Hematopoietic multipotent progenitor cell treated with erythropoietin and hydrocortisone succinate and interleukin-3 and kit ligand, for 6 days (in vitro differentiated cells): ENCODE measurements at places on chromosomes 7 and 10.

DNA sequence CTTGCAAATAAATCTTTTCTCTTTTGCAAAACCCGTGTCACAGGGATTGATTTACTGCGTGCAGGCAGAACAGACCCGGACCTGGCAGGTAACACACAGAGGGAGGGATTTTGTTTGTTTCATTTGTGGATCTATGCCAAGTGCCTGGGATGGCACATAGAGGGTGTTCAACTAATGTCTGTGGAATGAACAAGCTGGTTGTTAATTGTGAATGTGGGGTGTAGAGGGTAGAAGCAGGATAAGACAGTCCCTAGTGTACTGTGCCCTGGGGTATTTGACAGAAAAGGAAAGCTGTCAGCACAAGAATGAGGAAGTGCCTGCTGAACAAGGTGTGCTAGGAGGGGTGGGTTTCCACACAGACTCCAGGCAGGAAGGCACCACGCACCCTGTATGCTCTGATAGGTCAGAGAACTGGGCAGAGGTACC is 331.8 kb downstream of the CALN1 start:
- no peak for DNase-seq

- DNase-seq, result no peak
Measured at GRCh38 chr7:158283016-158283974, 304.3 kb downstream of the PTPRN2 start.

DNA sequence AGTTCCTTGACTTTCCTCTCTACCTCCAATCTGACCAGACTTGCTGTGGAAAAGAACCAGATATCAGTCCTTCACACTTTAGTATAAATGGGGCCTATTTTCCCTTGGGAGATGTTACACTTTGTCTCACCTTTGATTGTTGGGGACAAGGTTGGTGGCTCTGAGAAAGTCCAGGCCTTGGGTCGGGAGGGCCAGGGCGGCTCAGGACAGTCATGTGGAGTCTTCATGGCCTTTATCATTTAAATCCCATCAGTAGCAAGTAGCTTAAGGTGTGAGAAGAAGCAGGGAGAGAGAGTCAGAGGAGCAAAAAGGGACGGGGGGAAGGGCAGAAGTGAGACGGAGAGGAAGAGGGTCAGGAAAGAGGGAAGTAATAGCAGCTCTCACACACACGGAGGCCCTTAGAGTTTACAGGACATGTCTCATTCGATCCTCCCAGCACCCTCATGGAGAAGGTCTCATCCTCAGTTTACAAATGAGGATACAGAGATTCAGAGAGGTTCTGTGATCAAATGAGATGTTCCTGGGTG is 40.5 kb downstream of the TBATA start:
- peak; percentile 28 for DNase-seq

- DNase-seq, result peak; percentile 91
Measured at GRCh38 chr7:100563809-100564400, 9.8 kb downstream of the SAP25 start.

DNA sequence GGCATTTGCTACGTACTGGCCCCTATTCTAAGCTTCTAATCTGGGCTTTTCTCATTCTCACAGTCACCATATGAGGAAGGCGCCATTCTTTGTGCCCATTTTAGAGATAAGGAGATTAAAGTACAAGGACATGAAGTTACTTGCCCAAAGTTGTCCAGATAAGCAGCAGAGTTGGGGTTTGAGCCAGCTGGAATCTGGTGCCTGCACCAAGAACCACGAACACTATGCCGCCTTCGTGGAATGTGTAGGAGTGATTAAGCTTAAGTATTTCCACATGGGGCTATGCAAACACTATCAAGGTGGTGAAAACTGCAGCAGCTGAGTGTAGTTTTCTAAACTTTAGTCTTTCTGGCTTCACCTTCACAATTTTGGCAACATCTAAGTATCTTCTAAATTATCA is 342.7 kb upstream of the ETV1 start:
- no peak for DNase-seq

GRCh38 chr10:118505363-118505762 is 90.1 kb downstream of the PRLHR start:
- DNase-seq, result no peak

GRCh38 chr10:131018886-131019500 is 292.5 kb downstream of the TCERG1L start:
- no peak for DNase-seq

DNA sequence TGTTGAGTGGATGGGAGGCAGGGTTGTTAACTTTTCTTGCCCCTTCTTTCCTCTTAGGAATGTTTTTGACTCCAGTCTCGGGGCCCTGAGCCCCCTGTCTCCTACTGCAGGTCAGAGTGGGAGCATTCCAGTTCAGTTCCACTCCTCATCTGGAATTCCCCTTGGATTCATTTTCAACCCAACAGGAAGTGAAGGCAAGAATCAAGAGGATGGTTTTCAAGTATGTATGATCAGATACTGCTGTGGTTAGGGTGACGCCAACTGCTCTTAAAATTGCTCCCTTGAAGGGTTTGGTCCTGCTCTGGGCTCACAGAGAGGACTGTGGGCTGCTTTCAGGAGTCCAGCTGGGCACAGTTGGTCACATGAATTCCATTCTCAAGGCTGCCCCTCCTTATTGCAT is 22.0 kb downstream of the VWA2 start:
- peak; percentile 43 for DNase-seq

- DNase-seq, result no peak
Measured at GRCh38 chr7:134368851-134369544, 52.3 kb upstream of the SLC35B4 start.

DNA sequence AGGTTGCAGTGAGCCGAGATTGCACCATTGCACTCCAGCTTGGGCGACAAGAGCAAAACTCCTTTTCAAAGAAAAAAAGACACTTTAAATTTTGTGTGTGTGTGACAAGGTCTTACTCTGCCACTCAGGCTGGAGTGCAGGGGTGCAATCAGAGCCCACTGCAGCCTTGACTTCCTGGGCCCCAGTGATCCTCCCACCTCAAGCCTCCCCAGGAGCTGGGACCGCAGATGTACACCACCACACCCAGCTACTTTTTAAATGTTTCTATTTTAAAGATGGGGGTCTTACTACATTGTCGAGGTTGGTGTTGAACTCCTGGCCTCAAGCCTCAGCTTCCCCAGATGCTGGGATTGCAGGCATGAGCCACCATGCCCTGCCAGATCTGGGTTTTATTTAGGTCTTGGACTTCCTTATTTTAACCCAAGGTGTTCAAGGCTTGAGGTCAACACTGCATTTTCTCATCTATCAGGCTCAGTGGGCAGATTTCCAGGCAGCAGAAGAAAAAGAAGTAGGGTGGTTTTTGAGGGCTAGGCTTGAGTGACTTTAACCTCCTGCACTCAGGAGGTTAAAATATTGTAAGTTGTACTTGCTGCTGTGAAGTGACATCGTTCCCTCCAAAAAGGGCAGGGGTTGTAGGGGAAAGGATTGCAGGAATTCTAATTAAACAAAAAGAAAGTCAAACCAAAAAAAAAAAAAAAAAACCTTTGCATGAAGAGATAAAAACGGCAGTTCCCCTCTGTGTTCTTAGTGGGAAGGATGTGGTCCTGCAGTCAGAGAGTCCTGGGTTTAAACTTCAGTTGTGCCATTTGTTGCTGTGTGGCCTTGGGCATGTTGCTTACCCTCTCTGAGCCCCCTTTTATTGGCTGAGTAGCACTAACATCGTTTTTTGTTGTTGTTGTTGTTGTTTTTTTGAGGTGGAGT is 71.5 kb downstream of the CARD11 start:
- DNase-seq, result peak; percentile 27

- DNase-seq, result no peak
Measured at GRCh38 chr10:11866199-11866925, 43.2 kb downstream of the PROSER2 start.

- no peak for DNase-seq
Measured at GRCh38 chr7:157900556-157900955, 563.8 kb downstream of the DNAJB6 start.

GRCh38 chr10:110634527-110635209 is 9.5 kb upstream of the RBM20 start:
- DNase-seq, result no peak

DNA sequence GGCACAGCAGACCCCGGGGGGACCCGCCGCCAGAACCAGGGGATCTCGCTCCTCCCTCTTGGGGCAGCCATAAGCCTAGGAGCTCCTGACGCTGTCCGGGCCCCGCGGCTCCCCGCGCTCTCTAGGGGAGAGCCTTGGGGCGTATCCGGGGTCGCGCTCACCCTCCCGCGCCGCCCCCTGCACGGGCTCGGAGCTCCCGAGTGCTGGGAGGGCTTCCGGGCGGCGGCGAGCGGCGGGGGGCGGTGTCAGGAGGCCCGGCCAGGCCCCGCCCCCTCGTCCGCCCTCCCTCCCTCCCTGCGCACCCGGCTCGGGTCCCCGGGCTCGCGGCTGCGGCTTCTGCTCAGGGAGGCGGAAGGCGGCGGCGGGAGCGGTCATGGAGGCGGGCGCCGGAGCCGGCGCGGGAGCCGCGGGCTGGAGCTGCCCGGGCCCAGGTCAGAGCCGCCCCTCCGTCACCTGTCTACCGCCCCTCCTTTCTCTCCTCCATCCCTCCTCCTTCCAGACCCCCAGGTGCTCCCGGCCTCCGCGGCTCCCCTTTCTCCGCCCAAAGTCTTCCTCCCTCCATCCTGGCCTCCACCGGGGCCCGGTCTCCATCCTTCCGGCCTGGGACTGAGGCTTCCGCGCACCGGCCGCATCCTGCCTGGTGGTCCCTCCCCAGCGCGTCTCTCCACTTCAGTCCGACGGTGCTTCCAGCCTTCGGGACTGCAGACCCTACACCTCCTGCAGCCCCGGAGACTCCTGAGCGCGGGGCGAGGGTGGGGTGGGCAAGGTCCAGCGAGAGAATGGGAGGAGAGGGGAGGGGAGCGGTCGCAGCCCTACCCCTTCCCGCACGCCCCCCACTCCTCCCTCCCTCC is at the start of gene CCDC136:
CCDC136 (plus strand) TSS at position 848 of the 851 bp plus-strand sequence. CDS start 444 bp downstream, outside the sequence.
- DNase-seq, result peak; percentile 83

GRCh38 chr7:26099236-26099635 is 52.8 kb upstream of the NFE2L3 start:
- DNase-seq, result no peak

DNA sequence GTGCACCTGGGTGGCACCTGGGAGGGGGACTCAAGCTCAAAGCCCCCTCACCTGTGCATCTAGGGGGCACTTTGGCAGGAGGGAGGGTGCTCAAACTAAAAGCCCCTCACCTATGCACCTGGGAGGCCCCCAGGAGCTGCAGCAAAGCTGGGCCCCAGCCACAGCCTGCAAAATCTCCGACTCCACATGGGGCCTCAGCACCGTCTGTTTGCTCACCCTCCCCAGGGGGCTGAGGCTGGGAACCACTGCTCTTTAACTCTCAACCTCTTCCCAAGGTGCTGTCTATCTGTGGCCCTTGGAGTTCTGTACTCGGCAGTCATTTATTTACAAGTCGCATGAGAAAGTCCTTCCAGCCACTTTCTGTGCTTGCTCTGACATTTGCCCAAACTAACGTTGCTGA is 458.4 kb downstream of the DNAJB6 start:
- DNase-seq, result no peak

DNA sequence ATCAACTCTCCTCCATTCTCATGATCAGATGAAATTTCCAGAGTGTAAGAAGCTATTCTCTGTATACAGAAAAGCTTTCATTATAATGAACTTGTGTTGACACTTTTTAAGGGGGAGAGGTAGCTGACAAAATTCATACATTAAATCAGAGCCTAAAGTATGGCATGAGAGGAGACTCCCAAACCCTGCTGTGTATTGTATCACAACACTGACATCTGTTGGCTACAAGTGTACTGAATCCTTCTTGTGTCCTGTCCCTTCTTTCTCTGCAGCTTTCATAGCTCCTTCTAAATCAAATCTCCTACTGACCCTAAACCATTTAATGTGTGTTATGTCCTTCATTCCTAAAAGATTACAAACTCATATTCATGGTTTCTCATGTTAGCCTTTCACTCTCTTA is 70.9 kb downstream of the GCC1 start:
- peak; percentile 37 for DNase-seq

- no peak for DNase-seq
Measured at GRCh38 chr7:40793132-40793531, 658.3 kb downstream of the SUGCT start.

DNA sequence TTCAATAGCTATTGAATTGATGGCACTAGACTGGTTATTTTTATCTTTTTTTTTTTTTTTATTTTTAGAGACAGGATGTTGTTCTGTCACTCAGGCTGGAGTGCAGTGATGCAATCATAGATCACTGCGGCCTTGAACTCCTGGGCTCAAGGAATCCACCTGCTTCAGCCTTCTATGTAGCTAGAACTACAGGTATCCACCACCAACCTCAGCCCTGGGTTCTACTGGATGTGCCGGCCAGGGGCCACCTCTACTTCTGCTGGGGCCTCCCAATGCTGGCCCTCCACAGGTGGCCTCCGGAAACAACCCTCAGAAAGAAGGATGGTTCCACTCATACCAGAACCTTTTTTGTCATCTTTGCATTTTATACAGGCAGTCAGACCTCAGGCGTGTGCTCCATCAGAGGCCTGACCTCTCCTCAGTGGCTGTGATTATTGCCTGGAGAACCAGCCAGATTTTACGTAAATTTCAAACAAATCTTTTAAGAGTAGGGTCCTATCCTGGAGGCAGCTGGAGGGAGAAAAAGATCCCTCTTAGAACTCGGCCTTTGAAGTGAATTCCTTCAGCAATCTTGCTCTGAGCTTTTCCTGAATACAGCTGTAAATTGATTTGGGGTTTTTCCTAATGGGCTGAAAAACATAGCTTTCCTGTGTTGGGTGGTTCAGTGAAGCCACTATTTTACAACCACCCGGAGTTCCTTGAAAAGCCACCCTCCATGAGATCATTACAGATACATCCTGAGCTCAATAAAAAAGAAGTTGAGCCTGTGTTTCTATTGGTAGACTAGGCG is 110.0 kb downstream of the SPAG6 start:
- DNase-seq, result no peak

DNA sequence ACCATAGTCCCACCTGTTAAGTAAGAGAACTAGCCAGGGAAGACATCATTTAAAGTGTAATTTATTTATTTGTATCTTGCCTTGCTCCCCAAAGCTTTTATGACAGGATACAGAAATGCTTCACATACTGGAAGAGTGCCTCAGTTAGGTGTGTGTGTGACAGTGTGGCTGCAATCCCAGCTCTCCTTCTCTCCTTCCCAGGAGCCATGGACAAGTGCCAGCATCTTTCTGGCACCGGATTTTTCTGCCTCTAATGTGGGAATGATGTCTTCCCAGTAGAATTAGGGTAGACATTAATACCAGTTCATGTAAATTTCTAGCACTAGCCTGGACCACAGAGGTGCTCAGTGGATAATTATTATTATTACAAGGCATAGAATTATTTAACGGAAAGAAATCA is 30.3 kb upstream of the ATXN7L1 start:
- DNase-seq, result no peak

GRCh38 chr10:106708506-106708905 is 456.0 kb downstream of the SORCS1 start:
- DNase-seq, result no peak

DNA sequence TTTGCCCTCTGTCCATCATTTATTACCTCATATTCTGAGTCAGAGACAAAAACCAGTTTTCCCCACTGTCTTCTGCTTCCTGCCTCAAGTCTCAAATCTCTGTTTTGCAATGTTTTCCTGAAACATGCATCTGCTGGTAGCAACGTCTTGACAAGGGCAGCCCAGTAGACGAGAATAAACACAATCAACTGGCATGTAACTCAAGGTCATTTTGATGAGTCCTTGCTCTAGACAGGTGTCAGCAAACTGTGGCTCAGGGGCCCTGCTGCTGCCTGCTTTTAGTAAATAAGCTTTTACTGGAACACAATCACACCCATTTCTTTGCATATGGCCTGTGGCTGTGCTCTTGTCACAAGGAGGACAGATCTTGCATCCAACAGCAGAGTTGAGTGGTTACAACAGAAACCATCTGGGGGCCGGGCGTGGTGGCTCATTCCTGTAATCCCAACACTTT is 59.8 kb downstream of the ITIH5 start:
- no peak for DNase-seq
